ENCODE measurements at places on chromosomes 7 and 10.

DNA sequence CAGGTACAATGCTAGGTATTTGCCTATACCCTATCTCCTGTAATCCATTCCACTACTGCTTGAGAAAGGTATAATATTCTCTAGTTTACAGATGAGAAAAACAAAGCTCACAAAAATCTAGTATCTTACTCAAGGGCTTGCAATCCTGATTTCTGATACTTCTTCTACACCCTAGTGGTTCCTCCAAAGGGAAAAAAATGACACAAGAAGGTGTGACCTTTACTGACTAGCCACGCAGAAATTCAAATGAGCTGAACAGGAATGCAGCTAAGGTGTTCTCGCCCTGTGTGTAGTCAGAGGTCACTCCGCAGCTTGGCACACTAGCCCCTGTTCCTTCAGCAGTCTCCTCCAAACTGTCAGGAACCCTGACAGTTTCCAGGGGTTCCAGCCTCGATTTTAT, 59.5 kb upstream of the TM9SF3 start:
- no peak for DNase-seq

- no peak for DNase-seq
Measured at GRCh38 chr7:21175714-21176113, 252.2 kb upstream of the SP4 start.

- DNase-seq: no peak
Measured at GRCh38 chr10:85599081-85599480, 767.5 kb downstream of the GRID1 start.

DNA sequence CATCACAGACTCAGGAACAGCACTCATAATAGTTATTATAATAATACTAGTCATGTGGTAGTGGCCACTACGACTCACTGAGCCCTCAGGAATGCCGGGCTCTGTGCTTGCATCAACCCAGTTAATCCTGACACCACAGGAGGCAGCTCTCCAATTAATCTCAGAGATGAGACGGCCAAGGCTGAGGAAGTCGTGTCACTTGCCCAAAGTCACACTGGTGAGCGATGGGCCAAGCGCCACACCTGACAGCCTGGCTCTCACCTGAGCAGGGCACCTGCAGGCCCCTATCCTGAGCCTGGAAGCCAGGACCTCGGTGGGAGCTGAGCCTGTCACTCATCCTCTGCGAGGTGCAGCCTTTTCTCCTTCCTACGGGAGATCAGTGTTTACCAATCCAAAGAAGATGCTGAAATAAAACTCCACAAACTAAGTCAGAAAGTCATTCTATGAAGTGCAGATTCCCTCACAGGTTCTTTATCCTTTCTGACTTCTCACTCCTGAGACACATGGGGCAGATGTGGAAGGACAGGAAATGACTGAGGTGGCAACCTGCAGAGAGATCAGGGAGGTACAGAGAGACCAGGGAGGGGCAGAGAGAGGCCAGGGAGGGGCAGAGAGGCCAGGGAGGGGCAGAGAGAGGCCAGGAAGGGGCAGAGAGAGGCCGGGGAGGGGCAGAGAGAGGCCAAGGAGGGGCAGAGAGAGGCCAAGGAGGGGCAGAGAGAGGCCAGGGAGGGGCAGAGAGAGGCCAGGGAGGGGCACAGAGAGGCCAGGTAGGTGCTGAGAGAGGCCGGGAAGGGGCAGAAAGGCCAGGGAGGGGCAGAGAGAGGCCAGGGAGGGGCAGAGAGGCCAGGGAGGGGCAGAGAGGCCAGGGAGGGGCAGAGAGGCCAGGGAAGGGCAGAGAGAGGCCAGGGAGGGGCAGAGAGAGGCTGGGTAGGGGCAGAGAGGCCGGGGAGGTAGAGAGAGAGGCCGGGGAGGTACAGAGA, 38.5 kb downstream of the VIPR2 start:
- no peak for DNase-seq

GRCh38 chr7:50641442-50642405, 76.5 kb upstream of the DDC start:
- no peak for DNase-seq

GRCh38 chr10:73768881-73769280, 13.0 kb upstream of the CHCHD1 start:
- DNase-seq: peak; percentile 62

DNA sequence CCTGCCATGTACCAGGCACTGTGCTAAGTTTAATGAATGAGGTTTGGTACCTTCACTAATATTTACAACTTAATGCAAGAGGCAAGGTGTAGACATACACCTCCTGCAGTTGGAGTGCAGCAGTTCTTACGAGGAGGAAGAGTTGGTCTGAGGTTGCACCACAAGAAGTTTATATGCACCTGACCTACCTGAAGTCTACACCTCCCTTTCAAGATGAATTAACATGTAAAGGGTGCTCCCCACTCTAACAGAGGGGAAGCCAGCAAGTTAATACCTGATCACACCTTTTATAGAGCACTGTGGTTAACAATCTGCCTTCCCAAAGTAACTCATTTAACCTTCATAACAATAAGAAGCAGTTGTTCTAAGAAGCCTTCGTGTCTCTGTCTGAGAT, 120.0 kb downstream of the LYZL1 start:
- DNase-seq: no peak

- no peak for DNase-seq
Measured at GRCh38 chr10:42594246-42594650, 44.1 kb downstream of the ZNF33B start.

DNA sequence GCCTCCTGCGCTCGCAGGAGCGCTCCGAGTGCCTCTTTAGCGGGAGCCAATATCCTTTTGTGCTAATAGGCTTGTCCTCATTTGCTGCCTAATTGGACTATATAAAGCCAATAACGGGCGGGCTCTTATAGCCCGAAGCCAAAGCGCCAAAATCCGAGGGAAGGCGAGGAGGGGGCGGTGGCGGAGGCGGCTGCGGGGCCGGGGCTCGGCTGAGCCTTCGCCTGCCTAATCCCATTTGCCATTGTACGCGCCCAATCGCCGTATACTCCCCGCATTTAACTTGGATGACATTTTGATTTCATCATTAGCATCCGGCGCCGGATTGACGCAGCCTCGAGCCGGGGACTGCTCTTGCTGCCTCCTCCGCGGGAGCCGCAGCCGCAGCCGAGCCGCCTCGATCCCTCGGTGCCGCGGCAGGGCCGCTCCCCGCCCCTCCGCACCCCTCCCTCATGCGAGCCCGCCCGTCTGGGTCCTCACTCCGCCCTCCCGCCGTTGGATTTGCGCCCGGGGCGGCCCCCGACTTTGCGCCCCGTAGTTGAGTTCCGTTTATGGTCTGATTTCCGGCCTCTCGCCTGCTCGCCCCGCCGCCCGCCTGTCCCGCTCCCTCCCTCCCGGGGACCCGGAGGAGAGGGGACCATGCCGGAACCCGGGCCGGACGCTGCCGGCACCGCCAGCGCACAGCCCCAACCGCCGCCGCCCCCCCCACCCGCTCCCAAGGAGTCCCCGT, at the start of gene HMX3:
Gene HMX3 (plus strand): TSS at position 556 of the 727 bp plus-strand sequence. CDS start 81 bp downstream, at position 637.
- peak; percentile 47 for DNase-seq

GRCh38 chr7:108135446-108136190, 5.5 kb upstream of the LAMB4 start:
- DNase-seq: peak; percentile 48

DNA sequence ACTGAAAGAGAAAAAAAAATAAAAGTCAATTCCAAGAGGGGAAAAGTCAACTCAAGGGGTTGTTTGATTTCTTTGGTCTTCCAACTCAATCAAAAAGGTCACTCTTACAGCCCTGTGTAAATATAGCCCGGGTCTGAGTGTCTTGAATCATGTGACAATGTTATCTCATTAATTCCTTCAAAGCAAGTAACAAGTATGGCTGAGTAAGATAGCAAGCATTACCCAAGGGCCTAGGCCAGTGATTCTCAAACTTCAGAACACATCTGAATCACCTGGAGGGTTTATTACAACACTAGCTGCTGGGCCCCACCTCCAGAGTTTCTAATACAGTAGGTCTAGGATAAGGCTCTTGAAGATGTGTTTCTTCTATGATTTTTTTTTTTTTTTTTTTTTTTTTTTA, 125.0 kb downstream of the PRLHR start:
- DNase-seq: no peak
